ENCODE measurements at places on chromosomes 5 and 9. TPM values are rescaled to one million over a fixed set of nuclear protein-coding genes. Genes with fewer than 3 reads are reported as not detected.

INSL4 gene
- total RNA-seq: not detected

DNA sequence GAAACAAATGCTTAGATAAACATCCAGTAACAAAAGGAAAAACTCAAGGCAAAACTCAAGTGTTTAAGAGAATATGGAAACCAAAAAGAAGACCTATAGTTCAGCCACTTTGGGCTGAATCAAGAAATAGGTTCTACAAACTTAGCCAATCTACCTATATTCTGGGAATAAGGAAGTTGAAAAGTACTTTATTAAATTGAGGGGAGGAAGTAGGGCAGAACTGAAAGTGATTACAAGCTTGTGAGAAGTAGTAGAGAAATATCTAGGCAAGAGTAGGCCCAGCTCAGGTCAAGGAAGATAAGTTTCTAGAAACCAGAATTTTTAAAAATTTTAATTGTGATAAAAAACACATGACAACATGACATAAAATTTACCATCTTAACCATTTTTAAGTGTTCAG lies 384.8 kb upstream of the PCSK5 start:
- H3K27me3 ChIP-seq: no peaks in the 10 kb centered on the region
- DNase-seq: no peak
- H3K4me3 ChIP-seq: no peak overlapping the region
- H3K27ac ChIP-seq: no peak overlapping the region
- H3K36me3 ChIP-seq: no peaks in the 10 kb centered on the region

DNA sequence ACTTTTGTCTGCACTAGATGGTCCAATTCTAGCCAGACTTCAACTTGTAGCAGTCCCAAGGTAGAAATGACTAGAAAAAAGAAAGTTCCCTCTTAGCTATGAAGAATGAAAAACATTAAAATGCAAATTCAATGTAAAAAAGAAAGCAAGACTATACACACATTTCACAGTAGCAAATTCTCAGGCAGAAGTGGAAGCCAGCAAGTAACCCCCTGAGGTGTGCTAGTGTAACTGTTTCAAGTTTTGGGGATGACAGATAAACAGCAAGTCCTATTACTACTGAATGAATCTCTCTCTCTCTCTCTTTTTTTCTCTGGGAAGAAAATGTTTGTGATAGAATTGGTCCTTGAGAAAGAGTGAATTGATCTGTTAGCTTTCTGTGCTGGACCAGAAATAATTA lies 185.6 kb downstream of the EFNA5 start:
- DNase-seq: no peak
- no peaks in the 10 kb centered on the region for H3K4me1 ChIP-seq
- no peak overlapping the region for H3K4me3 ChIP-seq
- H3K27ac ChIP-seq: no peak overlapping the region

DNA sequence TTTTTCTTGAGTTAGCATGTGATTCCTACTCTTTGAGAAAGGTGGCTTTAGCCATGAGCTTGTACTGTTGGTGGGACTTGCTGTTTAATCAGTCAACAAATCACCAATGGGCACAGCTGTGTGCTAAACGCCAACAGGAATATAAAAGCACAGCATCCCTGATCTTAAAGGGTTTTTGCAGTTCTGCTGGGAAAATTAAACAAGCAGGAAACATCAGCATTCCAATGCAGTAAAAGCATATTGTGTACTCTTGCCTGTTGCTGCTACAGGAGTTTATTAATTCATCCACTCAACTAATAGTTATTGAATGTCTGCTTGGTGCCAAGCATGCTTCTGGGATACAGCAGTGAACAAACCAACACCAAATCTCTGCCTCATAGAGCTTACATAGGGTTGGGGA lies 27.4 kb upstream of the F2RL1 start:
- H3K27me3 ChIP-seq: no peaks in the 10 kb centered on the region
- H3K4me3 ChIP-seq: no peak overlapping the region
- H3K36me3 ChIP-seq: no peaks in the 10 kb centered on the region
- DNase-seq: no peak

- DNase-seq: no peak
- H3K4me1 ChIP-seq: no peaks in the 10 kb centered on the region
- H3K27ac ChIP-seq: no peak overlapping the region
- H3K4me3 ChIP-seq: no peak overlapping the region
Observed at GRCh38 chr5:116675626-116675910, 100.9 kb upstream of the SEMA6A start.

DMGDH gene
- total RNA-seq: 20.1 TPM
